ENCODE measurements at places on chromosomes 2 and 18.

DNA sequence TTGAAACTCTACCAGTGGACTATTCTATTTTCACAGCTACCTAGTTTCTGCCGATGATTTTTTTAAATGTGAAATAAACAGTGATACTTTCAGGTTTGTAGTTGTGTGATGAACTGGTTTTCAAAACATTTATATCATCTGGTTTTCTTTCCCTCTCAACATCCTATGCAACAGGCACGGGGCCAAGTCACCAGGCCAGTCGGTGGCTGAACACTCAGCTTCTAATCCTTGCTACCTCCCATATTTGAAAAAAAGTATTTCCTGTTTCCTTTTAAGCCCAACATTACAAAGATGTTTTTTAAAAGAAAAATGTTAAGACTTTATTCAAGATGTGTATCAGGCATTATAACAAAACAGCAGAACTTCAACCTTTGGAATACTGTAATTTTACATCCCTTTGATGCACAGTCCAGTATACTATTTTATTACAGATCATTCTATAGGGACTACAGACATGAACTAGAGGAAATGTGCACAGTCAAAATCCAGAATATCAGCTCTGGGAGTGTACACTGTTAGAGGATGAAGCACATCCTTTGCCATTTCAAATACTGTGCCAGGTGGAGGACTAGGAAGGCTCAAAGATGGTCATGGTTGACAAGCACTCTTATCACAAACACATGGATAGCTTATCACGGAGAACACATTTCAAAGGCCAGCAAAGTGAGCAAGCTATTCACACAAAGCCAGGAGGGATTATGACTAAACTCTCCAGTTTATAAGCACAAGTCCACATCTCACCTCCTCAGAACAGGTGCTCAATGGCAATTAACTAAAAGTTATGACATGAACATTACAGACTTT lies 14.6 kb downstream of the MRPL35 start:
- no peak for DNase-seq

- DNase-seq, result no peak
Measured at GRCh38 chr2:58923869-58924268, 682.7 kb upstream of the FANCL start.

GRCh38 chr2:145040433-145040832 lies 520.5 kb upstream of the ZEB2 start:
- no peak for DNase-seq

GRCh38 chr2:109528811-109529501 lies 84.8 kb downstream of the SEPTIN10 start:
- no peak for DNase-seq

- no peak for DNase-seq
Measured at GRCh38 chr18:13376298-13376840, 157.8 kb downstream of the LDLRAD4 start.

DNA sequence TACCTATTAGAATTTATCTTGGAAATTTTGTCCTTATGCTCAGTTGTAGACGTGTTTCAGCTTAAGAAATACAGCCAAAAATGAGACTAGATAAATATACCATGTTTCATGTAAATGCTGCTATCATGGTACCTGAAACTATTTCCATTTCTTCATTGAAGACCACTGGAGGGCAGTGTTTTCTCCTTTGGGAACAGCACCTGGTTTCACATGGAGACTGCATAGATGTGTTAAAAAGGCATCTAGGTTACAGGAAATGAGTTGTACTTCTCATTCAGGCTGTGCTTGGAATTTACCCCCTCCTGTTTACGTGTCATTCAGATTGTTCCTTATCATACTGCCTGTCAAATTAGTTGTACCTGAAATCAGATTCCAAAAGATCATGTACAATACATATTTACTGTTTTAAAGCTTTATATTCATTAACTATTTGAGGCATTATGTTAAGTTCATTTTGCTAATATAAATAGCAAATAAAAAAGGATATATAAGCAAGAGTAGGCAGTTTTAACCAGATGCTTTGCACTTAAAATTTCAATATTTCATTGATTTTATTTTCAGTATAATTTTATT lies 57.3 kb upstream of the PSMD14 start:
- no peak for DNase-seq

DNA sequence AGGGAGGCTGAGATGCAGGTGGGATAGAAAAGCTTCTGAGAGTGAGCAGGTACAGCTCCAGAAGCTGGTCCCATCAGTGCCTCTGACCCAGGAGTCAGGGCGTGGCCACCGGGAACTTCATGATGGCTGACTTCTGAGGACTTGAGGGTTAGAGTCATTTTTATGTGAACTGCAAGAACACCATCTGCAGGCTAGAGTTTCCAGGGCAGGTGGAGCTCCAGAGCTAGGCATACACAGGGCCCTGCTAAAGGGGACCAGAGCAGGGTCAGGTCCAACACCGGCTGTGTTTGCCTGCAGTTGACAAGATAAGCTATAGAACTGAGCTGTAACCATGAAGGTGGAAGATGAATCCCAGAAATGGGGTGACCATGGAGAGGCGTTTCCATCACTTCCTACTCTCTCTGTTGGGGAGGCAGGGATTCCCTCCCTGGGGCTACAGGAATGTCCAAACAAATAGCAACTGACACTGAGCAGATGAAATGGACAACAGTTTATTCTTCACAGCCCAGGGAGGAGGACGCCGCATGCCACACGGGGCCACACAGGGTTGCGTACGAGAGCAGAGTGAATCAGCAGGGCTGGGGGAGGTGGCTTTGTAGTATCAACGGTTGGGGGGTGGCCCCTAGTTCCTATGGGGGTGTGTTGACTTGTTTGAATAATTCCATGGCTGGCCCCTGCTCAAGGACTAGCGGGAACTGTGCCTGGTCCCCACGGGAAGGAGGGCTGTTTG lies 77.6 kb upstream of the ZNF516 start:
- no peak for DNase-seq

DNA sequence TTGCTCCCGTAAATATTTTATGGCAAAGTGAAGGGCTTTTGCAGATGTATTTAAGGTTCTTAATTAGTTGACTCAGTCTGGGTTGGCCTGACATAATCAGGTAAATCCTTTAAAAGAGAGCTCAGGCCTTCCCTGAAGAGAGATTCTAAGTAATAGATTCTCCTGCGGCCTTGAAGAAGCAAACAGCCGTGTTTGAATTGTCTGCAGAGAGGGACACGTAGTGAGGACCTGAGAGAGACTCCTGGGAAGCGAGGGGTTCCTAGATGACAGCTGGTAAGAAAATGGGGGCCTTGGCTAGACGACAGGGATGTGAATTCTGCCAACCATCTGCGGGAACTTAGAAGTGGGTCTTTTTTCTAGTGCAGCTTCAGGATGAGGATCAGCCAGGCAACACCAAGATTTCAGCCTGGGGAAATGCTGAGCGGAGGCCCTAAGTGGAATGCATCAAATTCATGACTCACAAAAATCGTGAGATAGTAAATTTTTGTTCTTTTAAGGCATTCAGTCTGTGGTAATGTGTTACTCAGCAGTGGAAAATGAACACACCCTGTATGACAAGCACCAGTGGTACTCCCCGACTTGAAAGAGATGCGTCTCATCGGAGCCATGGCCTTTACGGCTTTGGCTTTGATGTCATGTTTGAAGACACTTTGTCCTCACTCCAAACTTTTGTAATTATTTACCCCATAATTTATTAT lies 62.1 kb upstream of the SMIM21 start:
- no peak for DNase-seq

DNA sequence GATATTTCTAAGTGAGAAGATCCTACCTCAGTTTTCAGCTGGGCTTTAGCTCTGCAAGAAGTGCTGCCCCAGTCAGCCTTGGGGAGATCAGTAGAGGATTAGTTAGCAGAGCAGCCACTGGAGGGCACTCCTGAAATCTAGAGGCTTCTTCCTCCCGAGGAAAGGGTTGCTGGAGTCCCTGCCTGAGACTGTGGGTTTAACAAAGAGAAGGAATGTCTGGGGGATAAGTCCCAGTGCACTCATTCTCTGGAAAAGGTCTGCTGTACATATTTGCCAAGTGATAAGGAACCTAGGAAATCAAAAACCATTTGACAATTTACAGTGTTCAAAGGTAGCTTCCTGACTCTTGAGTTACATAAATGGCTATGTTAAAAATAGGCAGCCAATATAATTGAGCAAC lies 207.2 kb downstream of the SLC8A1 start:
- DNase-seq, result no peak

- DNase-seq, result no peak
Measured at GRCh38 chr2:182245963-182246362, 180.9 kb downstream of the PDE1A start.

- DNase-seq, result no peak
Measured at GRCh38 chr2:212892193-212892592, 259.2 kb downstream of the IKZF2 start.

DNA sequence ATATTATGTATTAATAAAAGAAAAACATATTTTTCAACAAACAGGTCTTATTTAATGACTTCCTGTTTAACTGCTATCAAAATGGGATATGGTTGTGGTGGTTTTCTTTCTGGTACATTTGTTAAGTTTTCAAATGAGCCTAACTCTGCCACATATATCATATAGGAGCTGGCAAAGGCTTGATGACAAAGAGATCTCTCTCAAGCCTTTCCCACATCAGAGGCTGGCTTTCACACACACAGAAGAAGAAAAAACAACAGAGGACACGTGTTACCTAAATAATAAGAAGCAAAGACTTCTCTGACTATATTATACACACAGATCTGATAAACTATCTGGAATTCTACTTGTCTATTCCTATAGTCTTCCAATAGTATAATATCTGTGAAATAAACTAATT lies 46.1 kb downstream of the CFAP36 start:
- DNase-seq, result no peak

- DNase-seq, result no peak
Measured at GRCh38 chr2:221309892-221310583, 262.1 kb downstream of the EPHA4 start.

DNA sequence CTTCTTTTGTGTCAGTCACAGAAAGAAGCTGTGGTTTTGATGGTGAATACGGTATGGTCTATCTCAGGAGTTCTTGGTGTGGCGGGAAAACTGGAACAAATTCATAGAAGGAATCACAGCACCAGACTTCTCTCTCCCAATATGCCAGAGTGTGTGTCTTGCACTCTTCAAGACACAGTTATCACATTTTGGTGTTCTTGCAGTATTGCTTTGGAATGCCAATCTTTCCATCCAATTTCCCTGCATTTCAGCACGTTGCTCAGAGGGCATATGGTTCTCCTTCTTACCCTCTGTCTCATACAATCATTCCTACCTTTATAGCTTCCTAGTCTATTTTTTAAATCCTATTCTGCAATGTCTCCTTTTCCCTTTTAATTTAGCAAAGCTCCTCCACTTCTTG lies 216.3 kb downstream of the TMEM182 start:
- no peak for DNase-seq

- no peak for DNase-seq
Measured at GRCh38 chr2:60361498-60361897, 192.0 kb downstream of the BCL11A start.

DNA sequence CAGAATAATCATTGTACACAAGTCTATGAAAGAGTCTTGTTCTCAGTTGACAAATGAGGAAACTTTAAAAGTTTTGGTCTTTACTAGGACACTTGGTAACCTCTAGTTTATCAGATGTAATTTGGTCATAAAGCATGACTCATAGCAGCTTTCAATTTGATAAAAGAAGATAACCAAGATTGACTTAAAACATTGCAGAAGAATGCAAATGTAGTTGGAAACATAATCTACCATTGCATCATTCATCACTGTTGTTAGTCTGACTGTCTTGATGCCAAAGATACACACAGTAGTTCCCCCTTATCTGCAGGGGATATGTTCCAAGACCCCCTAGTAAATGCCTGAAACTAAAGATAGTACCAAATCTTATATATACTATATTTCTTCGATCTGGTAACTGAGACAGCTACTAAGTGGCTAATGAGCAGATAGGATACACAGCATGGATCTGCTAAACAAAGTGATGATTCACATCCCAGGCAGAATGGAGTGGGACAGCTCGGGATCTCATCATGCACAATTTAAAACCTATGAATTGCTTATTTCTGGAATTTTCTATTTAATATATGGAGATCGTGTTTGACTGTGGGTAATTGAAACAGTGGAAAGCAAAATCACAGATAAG lies 131.4 kb upstream of the CCDC68 start:
- no peak for DNase-seq

DNA sequence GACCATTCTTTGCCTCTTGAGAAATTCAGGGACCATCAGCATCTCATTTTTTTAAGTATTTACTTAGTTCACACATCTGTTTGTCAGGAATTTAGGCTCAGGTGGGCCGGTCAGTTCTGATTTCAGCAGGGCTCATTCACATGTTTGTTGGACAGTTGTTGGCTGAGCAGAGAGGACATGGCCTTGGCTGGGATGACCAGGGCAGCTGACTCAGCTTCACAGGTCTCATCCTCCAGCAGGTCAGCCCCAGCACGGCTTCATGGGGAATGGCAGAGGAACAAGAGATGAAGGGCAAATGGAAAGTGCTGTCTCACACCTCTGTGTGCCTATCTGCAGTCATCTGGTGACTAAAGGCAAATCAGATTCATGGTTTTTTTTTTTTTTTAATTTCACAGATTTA lies 136.1 kb upstream of the TMEM200C start:
- DNase-seq, result no peak

DNA sequence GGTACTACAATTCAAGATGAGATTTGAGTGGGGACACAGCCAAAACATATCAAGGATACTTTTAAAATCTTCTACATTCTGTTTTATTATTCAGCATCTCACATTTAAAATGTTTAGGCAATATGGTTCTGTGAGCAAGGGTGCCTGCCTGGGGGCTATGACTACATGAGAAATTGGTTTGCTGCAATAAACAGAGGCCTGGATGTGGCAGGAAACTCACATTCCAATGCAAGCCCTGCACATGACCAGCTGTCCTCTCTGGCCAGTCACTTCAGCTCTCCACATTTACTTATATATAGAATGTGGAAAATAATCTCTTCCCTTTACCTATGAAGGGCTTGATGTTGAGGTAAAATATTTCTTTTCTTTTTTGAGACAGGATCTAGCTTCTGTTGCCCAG lies 193.4 kb downstream of the LRRTM1 start:
- DNase-seq, result no peak

- no peak for DNase-seq
Measured at GRCh38 chr2:230866756-230867523, 2.2 kb downstream of the ITM2C start.

DNA sequence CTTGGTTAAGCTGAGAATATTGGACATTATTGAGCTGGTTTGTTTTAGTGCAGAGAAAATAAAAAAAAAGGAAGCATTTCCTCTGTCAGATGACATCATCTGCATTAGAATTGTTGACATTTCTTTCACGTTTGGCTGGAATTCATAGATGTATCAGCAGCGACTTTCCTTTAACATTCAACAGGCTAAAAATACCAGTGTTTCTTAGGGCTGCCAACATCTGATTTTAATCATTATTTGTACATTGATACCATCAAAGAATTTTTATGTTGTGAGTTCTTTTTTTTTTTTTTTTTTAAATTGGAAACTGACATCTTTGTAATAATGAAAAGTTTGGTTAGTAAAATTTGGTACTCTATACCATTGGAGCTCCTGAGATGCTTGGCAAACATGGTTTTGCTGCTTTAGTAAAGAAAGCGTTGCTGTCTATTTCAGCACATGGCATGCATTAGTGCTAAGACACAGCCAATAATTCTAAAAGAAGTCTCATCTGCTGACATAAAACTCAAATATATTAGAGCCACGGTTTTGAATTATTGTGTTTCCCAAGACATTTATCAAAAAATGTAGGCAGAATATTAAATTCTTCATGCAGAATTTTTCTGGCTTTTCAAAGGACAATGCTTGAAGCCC lies 33.6 kb downstream of the GTF2A1L start:
- DNase-seq, result no peak

GRCh38 chr18:47168913-47169312 lies 7.3 kb downstream of the IER3IP1 start:
- DNase-seq, result no peak

GRCh38 chr18:78751664-78752063 lies 228.0 kb upstream of the SALL3 start:
- no peak for DNase-seq

Measured in stimulated activated CD4-positive, alpha-beta T cell treated with anti-CD3 and anti-CD28 coated beads, Interleukin-1b, Interleukin-23, amount 100 ng/mL, for 24 hours (primary cell).